ENCODE measurements at places on chromosomes 13 and 19.

DNA sequence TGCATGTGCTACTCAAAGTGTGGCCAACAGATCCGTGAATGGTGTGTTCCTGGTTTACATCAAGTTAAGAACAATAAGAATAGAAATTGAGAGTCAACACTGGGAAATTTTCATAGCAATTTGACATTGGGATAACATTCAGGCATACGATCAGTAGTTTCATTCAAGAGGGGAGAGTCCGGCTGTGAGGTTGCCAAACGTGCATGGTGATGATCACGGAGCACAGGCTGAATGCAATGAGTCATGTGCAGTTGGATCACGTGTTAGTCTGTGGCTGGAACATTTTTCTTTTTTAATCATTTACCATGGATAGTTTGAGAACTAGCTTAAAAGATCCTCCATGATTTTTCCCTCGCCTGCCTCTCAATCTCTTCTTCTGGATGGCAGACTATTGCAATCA lies 2.5 kb upstream of the DCT start:
- no peak for DNase-seq

DNA sequence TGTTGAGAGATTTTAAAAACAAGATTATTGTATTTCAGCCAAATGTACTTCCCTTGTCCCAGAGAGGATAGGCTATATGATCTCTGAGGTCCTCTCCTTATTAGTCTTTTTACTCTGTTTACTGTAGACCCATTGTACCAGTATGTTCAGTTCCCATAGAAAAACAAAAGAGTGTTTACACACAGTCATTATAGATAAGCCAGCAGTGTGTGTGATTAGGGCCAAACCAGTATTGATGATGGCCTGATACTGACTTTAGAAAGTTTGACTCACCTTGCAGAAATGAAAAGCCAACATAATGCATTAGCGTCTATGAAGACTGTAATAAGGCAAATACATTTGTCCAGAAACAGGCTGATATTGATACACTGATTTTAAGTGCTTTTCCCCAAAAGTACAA lies 6.2 kb downstream of the MTUS2 start:
- no peak for DNase-seq

- DNase-seq = no peak
Measured at GRCh38 chr13:102589301-102589822, 7.4 kb upstream of the TPP2 start.

DNA sequence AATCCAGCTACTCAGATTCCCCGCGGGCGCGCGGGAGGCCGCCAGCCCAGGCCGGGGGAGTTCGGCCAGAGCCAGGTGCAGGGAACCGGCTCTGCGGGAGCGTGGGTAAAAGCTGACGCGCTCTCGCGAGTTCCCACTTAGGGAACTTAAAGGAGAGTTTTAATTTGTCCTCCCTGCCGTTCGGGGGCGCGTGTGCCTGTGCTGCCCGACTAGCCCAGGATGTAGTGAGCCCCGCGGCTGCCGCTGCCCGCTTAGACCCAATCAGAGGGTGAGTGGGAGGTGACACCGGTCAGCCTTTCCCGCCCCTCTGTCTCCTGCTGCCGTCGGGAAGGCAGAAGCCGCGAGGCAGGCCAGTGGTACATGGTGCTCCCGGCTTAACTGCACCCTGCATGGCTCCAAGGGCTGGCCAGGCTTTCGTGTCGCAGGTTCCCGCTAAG lies 36.0 kb upstream of the NEK3 start:
- peak; percentile 77 for DNase-seq

DNA sequence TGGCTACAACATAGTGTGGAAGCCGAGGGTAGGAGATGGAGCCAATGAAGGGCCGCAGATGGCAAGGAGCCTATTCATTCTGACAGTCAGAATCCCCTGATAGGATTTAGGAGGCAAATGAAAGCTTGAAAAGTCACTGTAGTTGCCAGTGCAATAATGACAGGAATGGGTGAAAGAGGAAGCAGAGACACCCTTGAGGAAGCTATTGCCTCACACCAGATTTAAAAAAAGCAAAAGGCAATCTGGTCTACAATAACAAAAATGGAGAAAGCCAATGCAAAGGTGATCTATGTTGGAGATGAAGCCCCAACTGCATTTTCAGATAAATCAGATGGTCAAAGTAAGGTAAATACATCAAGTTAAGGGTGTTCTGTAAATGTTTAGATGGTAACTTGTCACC lies 158.5 kb downstream of the TUBA3C start:
- DNase-seq = no peak

DNA sequence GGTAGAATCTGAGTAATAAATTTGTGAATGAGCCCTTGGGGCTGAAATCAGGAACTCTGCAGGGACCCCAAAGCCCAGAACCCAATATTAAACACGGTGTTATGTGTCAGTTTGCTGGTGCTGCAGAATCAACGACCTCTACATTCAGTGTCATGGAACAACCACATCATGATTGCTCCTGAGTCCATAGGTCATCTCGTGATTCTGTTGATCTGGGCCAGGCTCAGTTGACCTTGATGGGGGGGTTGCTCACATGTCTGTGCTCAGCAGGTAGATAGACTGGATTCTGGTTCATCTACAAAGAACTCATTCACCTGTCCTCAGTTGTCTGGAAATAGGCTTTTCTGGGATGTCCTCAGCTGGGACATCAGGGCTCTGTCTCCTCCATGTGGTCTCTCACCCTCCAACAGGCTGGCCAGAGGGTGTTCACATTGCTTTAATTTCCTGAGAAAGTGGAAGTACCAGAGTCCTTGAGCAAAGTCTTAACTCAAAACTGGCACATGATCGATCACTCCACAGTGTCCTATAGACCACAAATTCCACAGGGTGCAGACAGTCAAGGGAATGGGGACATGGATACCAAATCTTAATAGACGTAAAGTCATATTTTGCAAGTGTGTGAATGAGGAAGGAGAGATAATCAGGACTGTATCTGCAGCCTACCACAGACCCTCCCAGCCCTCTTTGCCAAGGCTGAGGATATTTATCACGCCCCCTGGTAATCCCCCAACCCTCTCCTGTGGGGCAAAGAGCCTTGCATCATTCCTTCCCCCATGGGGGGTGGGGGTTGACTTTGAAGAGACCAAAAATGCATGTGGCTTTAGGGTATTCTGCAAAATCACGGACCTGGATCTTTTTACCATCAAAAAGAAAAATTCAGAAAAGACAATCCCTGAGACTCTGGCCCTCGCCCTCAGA lies 39.3 kb upstream of the IGFL1 start:
- DNase-seq = no peak

GRCh38 chr19:10764340-10764894 lies 46.5 kb downstream of the DNM2 start:
- no peak for DNase-seq

DNA sequence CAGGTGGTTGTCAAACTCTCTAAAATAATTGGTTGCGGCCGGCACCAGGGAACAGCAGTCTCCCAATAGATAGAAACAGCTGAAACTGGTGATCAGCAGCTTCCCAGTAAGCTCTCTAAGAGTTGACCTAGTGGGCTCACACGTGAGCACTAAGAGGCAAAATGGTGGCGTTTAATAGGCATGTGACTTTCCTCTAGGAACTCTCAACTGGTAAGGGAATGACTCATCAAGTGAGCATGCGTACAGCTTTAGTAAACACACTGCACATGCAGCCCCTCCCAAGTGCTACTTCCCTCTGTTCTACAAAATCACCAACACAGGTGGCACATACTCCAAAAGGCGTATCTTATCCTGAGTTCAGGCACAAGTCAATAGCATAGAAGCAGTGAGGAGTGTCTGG lies 41.7 kb downstream of the TNFSF11 start:
- no peak for DNase-seq

DNA sequence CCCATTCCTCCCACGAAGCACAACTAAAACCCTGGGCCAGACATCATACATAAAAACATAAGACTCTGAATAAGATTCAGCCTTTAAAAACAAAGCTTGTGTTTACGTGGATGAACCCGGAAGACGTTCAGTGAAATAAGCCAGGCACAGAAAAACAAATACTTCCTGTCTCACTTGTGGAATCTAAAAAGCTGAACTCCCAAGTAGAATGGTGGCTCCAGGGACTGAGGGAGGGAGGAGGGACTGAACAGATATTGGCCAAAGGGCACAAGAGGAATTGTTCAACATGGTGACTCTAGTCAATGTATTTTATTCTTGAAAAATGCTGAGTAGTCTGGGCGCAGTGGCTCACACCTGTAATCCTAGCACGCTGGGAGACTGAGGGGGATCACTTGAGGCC lies 35.7 kb upstream of the TPM4 start:
- DNase-seq = no peak

DNA sequence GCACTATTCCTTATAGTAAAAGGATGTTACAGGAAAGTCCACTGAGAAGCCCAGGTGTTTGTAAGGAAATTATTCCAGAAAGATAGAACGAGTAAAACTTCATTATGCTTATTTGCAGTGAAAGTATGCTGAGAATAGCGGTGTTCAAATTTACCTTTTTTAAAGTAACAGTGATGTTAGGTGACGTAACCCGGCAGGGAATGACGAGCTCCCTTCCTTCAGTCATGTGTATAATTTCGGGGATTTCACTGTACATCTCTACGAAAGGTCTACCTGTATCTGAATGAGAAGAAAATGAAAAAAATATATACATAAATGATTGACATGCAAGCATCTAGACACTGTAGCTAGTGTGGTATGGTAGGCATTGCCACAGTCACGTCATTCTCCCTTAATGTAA lies 56.9 kb downstream of the FLT1 start:
- DNase-seq = no peak

DNA sequence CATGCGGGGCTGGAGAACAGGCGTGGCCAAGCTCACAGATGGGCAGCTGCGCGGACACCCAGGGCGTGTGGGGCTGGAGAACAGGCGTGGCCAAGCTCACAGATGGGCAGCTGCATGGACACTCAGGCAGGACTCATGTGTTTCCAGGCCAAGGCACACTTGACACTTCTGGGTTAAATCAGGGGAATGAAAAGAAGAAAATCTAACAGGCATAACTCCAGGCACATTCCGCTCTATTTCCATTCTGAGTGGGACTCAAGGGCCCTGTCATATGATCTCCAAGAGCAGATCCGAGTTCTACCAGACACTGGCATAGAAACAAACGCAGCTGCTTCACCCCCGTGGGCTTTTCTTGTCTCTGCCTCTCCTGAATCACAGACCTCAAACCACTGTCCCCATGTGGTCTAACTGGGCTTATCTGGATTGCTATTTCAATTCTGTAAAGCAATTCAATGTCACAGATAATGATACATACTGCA lies 17.4 kb upstream of the C13orf46 start:
- no peak for DNase-seq

GRCh38 chr13:71021825-71022422 lies 845.1 kb downstream of the DACH1 start:
- no peak for DNase-seq

DNA sequence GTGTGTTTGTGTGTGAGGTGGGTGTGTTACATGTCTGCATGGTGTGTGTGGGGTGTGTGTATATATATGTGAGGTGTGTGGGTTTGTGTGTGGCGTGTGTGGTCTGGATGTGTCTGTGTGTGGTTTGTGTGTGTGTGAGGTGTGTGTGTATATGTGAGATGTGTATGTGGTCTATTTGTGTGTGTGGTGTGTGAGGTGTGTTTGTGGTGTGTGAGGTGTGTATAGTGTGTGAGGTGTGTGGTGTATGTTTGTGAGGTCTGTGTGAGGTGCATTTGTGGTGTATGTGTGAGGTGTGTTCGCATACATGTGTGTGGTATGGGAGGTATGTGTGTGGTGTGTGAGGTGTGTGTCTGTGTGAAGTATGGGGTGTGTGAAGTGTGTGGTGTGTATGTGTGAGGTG lies 12.5 kb upstream of the TNFRSF19 start:
- DNase-seq = no peak

- DNase-seq = no peak
Measured at GRCh38 chr13:110503037-110503901, 58.3 kb downstream of the RAB20 start.

- DNase-seq = no peak
Measured at GRCh38 chr13:46570273-46570672, 17.3 kb downstream of the LRCH1 start.

- DNase-seq = no peak
Measured at GRCh38 chr13:78228940-78229339, 310.3 kb upstream of the EDNRB start.

GRCh38 chr19:6683971-6684370 lies 14.0 kb upstream of the TNFSF14 start:
- no peak for DNase-seq

- DNase-seq = no peak
Measured at GRCh38 chr19:39270036-39270871, 2.1 kb downstream of the IFNL2 start.

DNA sequence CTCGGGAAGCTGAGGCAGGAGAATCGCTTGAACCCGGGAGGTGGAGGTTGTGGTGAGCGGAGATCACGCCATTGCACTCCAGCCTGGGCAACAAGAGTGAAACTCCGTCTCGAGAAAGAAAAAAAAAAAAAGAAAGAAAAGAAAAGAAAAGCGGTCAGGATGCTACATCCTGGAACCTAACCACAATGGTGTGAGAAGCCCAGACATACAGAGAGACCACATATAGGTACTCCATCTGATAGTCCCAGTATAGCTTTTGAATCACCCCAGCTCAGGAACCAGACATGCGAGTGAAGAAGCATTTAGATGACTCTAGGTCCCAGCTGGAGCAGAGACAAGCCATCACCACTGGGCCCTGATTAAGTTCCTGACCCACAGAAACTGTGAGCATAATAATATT lies 3.2 kb downstream of the IFNL1 start:
- DNase-seq = no peak

DNA sequence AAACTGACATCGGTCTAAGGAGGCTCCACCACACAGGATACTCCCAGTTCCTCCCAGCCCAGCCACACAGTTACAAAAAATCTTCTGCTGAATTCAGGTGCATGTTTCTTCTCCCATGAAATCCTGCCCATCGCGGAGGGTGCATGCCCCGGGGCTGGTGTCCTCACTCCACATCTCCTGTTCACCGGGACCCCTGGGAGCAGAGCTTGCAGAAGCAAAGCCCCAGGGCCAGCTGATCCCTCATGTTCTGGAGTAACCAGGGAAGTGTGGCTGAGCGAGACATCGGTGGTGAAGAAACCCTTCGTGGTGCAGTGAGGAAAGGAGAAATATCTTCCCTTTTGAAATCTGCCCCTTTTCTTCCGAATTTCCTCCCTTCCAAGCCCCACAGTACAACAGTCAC lies 904 bp upstream of the SIGLEC9 start:
- DNase-seq = no peak

DNA sequence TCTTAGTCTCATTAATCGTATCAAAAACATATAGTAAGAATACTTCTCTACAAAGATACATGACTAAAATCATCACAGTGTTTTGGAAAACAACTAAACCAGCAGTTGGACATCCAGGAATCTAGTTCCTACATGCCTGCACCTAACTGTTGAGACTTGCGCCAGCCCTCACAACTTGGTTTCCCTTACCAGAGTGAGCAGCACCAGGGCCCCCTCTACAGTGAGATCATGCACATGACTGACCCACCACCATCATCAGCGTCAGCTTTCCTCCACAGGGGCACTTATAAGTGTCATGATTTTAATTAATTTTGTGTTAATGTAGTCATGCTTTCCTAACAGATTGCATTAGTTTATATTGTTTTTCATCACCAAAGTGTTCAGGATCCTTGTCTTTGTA lies 1322.0 kb downstream of the EFNB2 start:
- no peak for DNase-seq

DNA sequence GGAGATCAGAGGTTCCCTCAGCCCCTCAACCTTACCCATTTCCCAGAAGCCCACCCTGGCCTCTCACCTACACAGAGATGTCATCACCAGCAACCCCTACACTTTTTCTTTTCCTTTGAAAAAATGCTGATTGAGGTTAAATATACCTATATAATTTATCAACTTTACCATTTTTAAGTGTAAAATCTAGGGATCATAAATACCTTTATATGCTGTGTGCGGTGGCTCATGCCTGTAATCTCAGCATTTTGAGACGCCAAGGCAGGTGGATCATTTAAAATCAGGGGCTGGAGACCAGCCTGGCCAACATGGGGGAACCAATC lies 3.1 kb downstream of the KIR2DL4 start:
- DNase-seq = no peak

GRCh38 chr19:2014131-2014571 lies 1.4 kb downstream of the BTBD2 start:
- no peak for DNase-seq
